Lung (tissue), 17 donors: ENCODE measurements at places on chromosomes 4 and X. TPM values are rescaled to one million over a fixed set of nuclear protein-coding genes. Genes with fewer than 3 reads are reported as not detected.

GRCh38 chr4:102824398-102824797 lies 3.0 kb downstream of the UBE2D3 start:
- DNase-seq = peak; percentile 18

- no peak for DNase-seq
These were observed 118.0 kb downstream of the MANBA start for GRCh38 chr4:102642631-102643298.

Gene DCLK2
- 3.6 TPM for total RNA-seq

GRCh38 chrX:122512561-122513072 lies 671.5 kb upstream of the GRIA3 start:
- no peak for DNase-seq

DNA sequence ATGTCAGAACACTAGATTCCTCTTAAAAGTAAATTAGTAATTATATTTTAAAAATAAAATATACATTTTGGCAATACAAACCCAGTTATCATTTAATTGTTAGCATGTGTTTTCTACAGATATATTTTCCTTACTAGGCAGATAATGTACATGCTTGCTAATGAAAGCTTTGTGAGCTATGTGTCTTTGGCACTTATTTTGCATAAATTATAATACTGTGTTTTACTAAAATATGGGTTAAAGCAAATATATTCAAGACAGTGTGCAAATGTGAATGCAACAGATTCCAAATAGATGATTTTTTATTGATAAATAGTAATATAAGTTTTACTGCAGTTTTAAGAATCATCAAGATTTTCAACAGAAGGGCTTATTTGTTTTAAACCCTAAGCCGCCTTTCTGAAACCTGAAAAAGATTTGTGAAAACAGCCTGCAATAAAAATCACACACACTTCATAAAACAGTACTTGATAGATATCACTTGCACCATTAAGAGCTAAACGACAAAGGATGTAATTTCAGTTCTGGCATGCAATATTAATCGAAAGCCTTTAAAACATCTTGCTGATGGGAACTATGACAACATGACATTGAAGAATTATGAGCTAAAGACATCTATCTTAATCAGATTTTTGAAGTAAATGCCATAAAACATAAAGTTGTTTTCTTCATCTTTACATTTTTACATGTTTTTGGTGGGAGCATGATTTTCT lies 333.3 kb downstream of the DCTD start:
- DNase-seq = peak; percentile 72

DNA sequence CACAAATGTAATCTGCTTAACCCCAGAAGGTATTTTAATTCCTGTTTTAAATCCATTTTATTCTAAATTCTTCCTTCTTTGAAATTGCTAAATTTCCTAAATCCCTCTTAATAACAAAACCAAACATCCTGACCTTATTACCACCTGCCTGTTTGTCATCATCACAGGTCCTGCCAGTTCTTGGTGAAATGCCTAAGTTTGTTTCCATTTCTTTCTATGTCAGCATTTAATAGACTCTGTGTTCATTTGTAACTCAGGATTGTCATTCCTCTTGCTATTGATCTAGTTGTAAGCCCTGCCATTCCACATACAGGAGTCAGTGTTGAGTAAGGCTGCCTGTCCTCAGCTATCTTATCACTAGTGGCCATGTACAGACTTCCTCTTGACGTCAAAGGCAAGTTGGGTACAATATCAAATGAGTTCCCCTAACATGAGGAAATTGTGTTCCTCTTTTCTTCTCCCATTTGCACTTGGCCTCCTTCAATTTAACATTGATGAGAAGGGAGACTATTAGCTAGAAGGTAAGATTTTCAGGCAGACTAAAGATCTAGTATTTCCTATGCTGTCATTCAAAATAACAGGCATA lies 440.1 kb downstream of the AFF2 start:
- DNase-seq = no peak

Gene GC
- total RNA-seq = 2.1 TPM

DNA sequence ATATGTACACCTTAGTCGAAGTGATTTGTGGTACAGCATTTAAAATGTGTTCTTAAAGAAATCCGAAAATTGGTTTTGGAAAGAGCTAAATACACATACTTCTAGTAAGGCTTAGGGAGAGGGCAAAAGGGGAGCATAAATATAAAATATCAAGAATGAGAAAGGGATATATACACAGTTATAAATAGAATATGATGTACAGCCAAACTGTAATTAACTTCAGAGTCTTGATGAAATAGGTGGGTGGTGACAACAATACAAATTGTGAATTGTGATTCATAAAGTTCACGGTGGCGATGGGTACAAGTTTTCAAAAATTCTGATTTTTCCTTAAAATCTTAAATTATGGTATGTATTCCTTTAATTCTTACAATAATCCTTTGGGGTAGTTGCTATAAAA lies 62.2 kb downstream of the KDM6A start:
- no peak for DNase-seq

- no peak for DNase-seq
These were observed 93.9 kb downstream of the NSUN7 start for GRCh38 chr4:40843696-40844095.

Gene TLR3
- total RNA-seq = 15.1 TPM

DNA sequence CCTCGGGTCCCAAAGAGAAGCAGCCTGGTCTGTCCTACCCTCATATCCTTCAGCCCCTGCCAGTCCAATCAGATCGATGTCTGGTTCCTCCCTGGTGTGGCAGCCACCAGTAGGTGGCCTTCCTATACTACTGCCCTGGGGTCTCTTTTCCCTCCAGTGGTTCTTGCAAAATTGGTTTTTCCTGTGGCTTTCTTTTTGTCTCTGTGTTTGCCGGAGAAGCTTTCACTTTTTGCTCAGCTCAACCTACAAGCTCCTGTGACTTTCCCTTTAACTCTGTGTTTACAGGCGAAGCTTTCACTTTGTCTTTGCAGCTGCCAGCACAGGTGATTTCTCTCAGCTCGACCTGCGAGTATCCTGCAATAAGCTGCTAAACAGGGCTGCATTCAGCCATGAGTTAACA lies 46.8 kb downstream of the UGT2A3 start:
- peak; percentile 42 for DNase-seq

DNA sequence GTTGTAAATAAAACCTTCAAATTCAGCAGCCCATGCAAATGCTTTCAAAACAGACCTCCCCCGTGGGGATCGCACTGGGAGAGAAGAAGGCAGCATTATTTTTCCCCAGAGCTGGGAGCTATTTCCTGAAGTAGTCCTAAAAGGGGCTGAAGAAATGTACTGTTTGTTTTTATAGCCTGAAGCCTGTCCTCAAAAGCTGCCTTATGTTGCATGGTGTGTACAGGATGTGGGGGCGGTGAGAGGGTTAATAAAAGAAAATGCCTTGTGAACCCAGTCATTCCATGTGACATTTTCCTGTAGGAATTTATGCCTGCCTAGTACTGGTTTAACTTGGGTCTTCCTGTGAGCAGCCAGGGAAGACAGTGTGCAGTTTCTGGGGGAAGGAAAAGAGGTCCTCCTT lies 144.1 kb downstream of the SOWAHB start:
- DNase-seq = peak; percentile 73

GRCh38 chr4:182931691-182932345 lies 14.6 kb upstream of the DCTD start:
- no peak for DNase-seq

- no peak for DNase-seq
These were observed 169.4 kb downstream of the MID1 start for GRCh38 chrX:10450959-10451355.

Gene SLITRK4
- total RNA-seq = 0.52 TPM

Gene CRMP1
- 2.1 TPM for total RNA-seq

DNA sequence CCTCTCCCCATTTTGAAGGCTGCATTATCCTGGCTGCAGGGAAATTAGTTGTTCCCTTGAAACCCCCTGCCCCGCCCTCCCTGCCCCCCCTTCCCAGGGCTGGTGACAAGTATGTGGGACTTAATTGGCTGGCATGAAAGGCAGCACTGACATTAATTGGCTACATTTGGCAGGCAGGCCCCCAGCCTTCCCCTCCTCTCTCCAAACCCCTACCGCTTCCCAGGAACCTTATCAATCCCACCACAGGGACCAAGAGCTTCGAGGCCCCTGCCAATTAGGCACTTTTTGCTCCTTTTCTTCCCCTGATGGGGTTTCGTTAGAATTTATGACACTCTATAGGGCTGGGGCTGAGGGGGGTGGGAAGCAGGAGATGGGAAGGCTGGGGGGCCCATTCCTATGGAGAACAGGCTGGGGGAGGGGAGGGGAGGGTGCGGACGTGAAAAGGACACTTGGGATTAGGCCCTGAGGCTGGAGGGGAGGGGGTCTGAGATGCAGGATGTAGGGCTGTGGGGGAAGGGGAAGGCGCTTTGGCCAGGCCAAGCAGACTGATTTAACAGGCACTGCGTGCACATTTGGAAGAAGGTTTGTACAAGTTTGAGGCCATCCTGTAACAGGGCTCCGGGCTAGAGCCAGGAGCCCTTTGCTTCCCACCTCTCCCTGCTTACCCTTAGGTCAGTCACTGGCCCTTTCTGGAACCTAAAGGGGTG lies 52.2 kb downstream of the EFNB1 start:
- peak; percentile 87 for DNase-seq

DNA sequence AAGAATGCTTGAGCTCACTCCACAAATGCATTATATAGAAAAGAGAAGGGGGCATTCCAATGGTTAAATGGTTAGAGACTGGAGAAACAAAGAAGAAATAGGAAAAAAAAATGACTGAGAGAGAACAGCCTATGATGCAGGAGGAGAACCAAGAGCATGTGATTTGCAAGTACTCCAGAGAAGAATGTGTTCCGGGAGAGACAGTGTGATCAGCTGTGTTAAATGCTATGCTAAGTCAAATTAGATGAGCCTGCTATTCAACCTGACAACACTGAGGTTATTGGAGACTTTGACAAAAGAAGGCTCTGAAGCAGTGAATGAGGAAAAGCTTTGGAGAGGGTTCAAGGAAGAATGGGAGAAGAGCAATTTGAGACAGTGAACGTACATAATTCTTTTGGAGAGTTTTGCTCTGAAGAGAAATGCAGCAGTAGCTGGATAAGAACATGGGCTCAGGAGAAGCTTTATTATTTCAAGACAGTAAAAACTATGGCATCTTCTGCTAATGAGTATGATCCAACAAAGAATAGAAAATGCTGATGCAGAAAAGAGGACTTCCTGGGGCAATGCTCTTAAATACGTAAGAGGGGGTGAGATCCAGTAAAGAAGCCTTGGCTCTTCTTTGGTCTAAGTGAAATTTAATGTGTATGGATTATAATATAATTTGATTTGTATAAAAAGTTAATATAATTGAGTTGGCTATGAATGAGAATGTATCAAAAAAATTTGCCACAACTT lies 66.3 kb downstream of the PPP3CA start:
- DNase-seq = no peak

Gene ADAM29
- total RNA-seq = 0.06 TPM

DNA sequence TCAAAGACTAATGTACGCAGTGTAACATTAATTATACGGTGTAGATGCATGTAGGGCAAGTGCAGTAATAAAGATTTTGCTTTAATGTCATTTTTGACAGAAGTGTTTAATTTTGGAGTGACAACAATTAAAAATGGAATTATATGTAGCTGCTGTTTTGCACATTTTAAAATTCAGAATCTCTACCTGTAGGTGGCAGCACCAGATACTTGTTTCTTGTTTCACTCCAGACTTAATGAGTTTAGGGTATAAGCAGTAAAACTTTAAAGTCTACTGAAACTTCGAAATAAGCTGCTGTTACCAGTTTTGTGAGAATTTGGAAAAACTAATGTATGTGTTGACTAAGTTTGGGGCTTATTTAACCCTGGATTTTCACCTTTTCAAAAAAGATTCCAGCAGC lies 144.9 kb downstream of the POLA1 start:
- DNase-seq = peak; percentile 44
